ENCODE measurements at places on chromosomes 6 and 20. TPM values are rescaled to one million over a fixed set of nuclear protein-coding genes. Genes with fewer than 3 reads are reported as not detected.

Gene OR2J3
- 0.35 TPM for total RNA-seq

Gene NMBR
- total RNA-seq: not detected

Gene PBOV1
- total RNA-seq: not detected

Gene SLC17A2
- not detected for total RNA-seq

Gene PDE7B
- total RNA-seq: 0.07 TPM

Gene SMLR1
- total RNA-seq: not detected

DNA sequence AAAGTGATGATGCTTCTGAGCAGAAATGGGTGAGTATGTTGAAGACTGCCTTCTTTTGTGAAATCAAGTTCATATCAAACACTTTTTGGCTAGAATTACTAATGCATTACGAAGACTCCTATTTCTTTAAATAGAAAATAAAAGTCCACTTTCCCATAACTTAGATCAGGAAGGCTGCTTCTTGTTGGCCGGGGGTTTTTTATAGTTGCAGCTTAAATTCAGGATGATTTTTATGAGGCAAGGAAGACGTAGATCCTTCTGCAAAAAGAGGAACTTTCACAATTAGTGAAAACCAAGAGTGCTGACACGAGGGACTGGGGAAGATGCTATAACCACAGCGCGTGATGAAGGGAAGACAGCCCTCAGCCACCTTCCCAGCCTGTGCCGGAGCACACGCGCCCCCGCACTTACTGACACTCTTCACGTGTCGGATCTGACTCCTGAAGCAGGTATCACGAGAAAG lies 206.1 kb upstream of the PRDM1 start:
- no peaks in the 10 kb centered on the region for H3K4me1 ChIP-seq
- no peak overlapping the region for H3K4me3 ChIP-seq
- no peaks in the 10 kb centered on the region for H3K36me3 ChIP-seq
- no peak overlapping the region for H3K27ac ChIP-seq

GRCh38 chr20:59125836-59126235 lies 37.8 kb upstream of the ZNF831 start:
- no peak overlapping the region for H3K27ac ChIP-seq
- H3K4me1 ChIP-seq: peaks cover 29% of the 10 kb centered on the region
- no peak for DNase-seq
- H3K4me3 ChIP-seq: 0 out of 2 replicates have a peak overlapping the region, but pooled peaks have one; percentile 11
- no peaks in the 10 kb centered on the region for H3K36me3 ChIP-seq

GRCh38 chr6:112366695-112367553 lies 19.8 kb downstream of the RFPL4B start:
- no peaks in the 10 kb centered on the region for H3K36me3 ChIP-seq
- H3K4me3 ChIP-seq: no peak overlapping the region
- no peak overlapping the region for H3K27ac ChIP-seq
- H3K27me3 ChIP-seq: no peaks in the 10 kb centered on the region

DNA sequence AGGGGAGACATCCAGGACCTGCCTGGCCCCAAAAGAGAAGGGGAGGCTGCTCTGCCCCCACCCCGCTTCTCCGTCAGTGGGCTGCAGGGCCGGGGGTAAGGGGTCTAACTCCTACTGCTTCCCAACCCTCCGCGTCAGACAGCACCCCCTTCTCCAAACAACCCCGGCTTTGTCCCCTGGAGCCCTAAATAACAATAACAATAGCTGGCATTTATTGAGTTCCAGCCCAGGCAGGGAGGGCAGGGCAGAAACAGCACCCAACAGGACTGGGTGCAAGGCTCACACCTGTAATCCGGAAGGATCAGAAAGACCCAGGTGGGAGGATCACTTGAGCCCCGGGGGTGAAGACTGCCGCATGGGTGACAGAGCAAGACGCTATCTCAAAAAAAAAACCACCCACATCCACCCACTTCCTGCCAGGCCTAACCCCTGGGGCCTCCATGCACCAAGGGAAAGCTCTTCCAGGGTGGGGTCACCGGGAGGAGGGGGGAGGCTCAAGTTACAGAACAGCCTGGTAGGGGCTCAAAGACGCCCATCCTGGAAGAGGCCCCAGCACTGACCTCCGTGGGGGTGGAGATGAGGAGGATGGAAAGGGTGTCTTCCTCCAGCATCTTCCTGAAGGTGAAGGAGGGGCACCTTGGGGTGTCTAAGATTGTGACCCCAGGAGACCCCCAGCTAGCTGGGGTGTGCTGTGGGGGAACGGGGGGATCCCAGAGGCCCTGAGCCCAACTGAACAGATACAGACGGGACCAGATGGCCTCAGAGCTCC lies 1.3 kb upstream of the FNDC11 start:
- peak; percentile 68 for DNase-seq
- peak overlapping the region; percentile 89 for H3K27ac ChIP-seq
- peak overlapping the region; percentile 48 for H3K4me3 ChIP-seq
- no peaks in the 10 kb centered on the region for H3K27me3 ChIP-seq
- peaks cover 12% of the 10 kb centered on the region for H3K4me1 ChIP-seq
- no peaks in the 10 kb centered on the region for H3K36me3 ChIP-seq

DNA sequence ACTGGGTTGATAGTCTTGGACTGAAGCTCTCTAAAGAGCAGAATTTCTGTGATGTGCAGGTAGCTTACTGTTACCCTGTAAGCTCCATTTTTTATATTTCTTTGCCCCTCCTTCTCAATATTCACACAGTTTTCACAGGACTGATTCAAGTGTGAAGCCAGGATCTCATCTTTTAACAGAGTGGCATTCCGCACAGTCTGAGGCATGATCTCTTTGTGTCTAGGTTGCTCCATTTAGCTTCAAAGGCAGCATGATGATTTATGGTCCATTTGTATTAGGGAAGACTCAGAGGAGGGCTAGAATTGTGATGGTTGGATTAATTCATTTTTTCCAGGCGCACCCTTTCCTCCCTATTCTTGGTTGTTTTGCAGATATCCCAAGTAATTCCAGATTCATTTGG lies 43.5 kb downstream of the CARMIL1 start:
- H3K4me3 ChIP-seq: no peak overlapping the region
- H3K36me3 ChIP-seq: no peaks in the 10 kb centered on the region
- H3K4me1 ChIP-seq: peaks cover 52% of the 10 kb centered on the region
- DNase-seq: no peak
- no peak overlapping the region for H3K27ac ChIP-seq

DNA sequence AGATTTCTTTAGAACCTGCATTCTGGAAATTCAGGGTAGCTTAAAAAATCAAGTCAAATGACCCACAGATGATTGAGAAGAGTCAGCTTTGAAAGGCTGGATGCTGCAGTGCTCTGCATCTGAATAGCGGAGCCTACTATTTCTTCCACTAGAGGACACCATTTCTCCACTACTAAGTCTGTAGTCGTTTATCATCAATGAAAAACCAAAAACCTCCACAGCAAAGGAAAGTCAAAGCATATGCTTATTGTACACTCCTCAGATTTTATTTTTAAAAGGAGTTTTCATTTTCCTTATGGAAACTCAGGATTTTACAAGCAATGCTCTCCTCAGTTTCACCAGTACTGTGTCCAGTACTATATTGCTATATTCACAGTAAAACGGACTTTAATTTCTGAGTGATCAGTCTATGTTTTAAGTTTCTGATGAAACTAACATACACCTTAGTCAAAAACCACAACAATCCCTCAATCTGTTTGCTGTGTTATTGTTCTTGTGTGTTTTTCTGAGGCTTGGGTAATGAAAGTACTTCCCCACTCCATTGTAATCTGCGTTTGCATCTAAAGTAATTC lies 50.5 kb upstream of the ENPP5 start:
- H3K36me3 ChIP-seq: no peaks in the 10 kb centered on the region
- peak; percentile 80 for DNase-seq
- H3K27me3 ChIP-seq: no peaks in the 10 kb centered on the region
- no peak overlapping the region for H3K4me3 ChIP-seq
- no peaks in the 10 kb centered on the region for H3K4me1 ChIP-seq

DNA sequence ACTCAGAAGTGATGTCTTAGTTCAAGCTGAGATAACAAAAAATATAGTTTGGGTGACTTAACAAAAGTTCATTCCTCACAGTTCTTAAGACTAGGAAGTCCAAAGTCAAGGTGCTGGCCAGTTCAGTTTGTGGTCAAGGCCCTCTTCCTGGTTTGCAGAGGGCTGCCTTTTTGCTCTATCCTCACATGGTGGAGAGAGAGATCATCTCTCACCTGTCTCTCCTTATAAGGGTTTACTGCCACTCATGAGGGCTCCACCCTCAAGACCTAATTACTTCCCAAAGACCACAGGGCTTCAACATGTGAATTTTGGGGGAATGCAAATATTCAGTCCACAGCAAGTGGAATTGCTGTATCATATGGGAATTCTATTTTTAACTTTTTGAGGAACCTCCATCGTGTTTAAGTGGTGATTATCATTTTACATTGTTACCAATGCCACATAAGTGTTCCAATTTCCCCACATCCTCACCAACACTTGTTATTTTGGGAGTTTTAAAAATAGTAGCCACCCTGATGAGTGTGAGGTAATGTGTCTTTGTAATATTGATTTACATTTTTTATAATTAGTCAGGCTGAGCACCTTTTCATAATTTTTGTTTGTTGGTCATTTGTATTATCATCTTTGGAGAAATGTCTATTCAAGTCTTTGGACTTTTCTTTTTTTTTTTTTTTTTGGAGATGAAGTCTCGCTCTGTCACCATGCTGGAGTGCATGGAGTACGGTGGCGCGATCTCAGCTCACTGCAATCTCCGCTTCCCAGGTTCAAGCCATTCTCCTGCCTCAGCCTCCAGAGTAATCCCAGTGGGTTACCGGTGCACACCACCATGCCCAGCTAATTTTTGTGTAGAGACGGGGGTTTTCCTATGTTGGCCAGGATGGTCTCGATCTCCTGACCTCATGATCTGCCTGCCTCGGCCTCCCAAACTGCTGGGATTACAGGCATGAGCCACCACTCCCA lies 112.2 kb downstream of the SESN1 start:
- 0 out of 2 replicates have a peak, but pooled peaks cover 4% of the 10 kb centered on the region for H3K36me3 ChIP-seq
- H3K27me3 ChIP-seq: no peaks in the 10 kb centered on the region
- DNase-seq: no peak
- H3K4me3 ChIP-seq: no peak overlapping the region

DNA sequence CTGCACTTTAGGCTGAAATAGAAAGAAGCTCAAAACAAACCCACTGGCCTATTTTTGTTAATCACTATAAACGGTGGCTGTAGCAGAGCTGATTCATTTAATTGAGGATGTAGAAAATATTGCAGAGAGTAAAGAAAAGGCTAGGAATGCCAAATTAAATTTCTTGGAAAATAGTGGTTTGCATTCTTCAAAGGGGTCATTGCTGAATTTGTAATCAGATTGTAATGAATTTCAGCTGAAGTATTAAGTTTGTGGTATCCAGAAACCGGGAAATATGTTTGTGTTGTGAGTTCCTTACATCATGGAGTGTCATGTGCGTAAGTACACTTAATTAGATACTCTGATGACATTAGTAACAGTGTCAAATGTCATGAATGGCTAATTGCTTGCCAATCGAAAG lies 203.0 kb downstream of the SAMD5 start:
- H3K4me1 ChIP-seq: peaks cover 6% of the 10 kb centered on the region
- DNase-seq: no peak
- H3K36me3 ChIP-seq: no peaks in the 10 kb centered on the region
- H3K27me3 ChIP-seq: no peaks in the 10 kb centered on the region
- no peak overlapping the region for H3K4me3 ChIP-seq
- H3K27ac ChIP-seq: no peak overlapping the region

DNA sequence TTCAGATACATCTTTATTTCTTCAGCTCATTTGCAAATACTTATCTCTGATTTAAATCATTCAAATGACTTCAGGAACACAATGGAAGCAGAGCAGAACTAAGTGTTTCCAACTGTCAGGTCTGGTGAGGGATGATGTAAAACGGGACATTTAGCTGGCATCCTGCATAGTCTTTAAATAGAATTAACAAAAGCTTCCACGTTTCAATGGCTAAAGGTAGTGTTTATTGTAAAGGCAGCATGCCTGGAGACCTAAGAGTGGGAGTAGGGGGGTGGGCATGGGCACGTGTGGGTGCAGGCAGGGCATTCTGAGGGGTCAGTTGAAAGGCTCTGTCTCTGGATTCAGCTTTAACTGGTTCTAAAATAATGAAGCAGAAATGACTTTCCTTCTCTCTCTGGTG lies 174.9 kb downstream of the PLCB1 start:
- H3K4me3 ChIP-seq: no peak overlapping the region
- peaks cover 14% of the 10 kb centered on the region for H3K4me1 ChIP-seq
- DNase-seq: no peak
- H3K36me3 ChIP-seq: no peaks in the 10 kb centered on the region
- H3K27ac ChIP-seq: no peak overlapping the region

Measured in GM23338 (cell line).